ENCODE measurements at places on chromosomes 11 and 22.

GRCh38 chr22:27278946-27279345, 522.6 kb downstream of the MN1 start:
- no peak for DNase-seq

- no peak for DNase-seq
These were observed 3.1 kb downstream of the ZNF280A start for GRCh38 chr22:22516992-22517391.

DNA sequence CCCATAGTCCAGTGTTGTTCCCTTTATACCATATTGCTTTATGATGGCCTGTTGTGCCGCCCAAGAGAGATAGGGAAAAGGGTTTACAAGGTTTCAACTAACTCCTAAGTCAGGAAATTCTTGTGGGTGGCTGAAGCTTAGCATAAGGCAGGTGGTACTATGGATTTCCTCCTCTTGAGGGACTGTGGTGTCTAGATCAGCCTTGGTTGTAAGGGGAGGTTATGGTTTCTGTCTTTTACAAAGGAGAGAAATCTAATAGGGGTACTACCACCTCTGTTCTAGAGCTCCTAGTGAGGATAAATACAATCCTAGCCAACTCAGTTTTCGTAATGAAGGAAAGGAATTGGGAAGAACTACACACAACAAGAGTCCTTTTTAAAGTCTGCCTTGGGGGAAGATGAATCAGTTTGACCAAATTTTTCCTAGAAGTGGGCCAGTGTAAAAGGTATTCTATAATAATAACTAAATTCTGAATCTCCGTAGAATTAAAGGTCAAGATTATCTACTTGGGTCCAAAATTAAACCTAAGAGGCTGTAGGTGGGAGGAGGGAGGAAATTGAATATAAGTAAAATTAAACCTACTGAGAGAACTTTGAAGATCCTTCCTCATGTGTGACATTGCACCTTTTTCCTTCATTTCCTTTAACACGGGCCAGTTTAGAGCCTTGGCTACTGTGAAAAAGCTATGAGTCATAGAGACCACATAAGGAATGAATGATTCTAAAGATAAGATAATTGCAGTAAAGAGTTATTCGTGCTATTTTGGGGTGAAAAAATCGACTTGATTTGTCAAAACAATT, 17.2 kb downstream of the DLAT start:
- no peak for DNase-seq

DNA sequence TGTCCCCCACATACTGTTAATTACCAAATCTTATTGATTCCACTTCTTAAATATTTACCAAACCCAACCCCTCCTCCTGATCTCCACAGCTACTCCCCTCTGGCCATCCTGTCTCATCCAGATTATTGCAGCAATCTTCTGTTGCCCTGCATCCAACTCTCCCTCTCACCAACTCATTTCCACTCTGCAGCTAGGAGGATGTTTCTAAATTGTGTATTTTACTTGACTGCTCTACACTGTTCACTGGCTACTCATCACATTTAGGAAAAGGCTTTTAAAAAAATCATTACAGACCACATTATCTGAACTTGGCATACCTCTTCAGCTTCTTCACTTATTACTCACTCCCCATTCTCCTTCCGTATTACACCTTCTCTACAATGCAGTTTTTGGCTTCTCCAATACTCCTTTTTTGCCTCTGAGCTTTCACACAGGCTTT, 117.9 kb downstream of the ATG16L2 start:
- DNase-seq, result no peak

GRCh38 chr11:66247295-66247694, 21.1 kb upstream of the RAB1B start:
- DNase-seq, result no peak
